ENCODE measurements at places on chromosomes 3 and 15. TPM values are rescaled to one million over a fixed set of nuclear protein-coding genes. Genes with fewer than 3 reads are reported as not detected.

The USF3 gene
- 4.3 TPM for total RNA-seq

The GABRB3 gene
- total RNA-seq, result 14.4 TPM

The DUOXA2 gene
- not detected for total RNA-seq

The PIGX gene
- total RNA-seq, result 34.1 TPM

The SUSD5 gene
- total RNA-seq, result not detected

The LMLN gene
- 6.1 TPM for total RNA-seq

The GPR62 gene
- total RNA-seq, result not detected

The NIT2 gene
- 47.0 TPM for total RNA-seq

The SLC2A2 gene
- not detected for total RNA-seq

The DNAH1 gene
- 0.60 TPM for total RNA-seq

The FAM174B gene
- total RNA-seq, result 0.14 TPM

The THSD4 gene
- 1.2 TPM for total RNA-seq

The GOLGA6B gene
- not detected for total RNA-seq

The ATP10A gene
- 1.3 TPM for total RNA-seq

The ATP13A5 gene
- 0.04 TPM for total RNA-seq

The AMIGO3 gene
- not detected for total RNA-seq

The CCDC33 gene
- total RNA-seq, result 2.8 TPM

The CFAP44 gene
- total RNA-seq, result 0.91 TPM
